A673 (cell line): ENCODE measurements at places on chromosomes 13 and 19. TPM values are rescaled to one million over a fixed set of nuclear protein-coding genes. Genes with fewer than 3 reads are reported as not detected.

- DNase-seq: no peak
These were observed 5.9 kb downstream of the WIZ start for GRCh38 chr19:15443838-15444237.

- no peak for DNase-seq
These were observed 52.5 kb downstream of the FLT3 start for GRCh38 chr13:28047757-28048388.

- no peak for DNase-seq
These were observed 169.9 kb downstream of the DCT start for GRCh38 chr13:94309576-94309975.

- DNase-seq: no peak
These were observed 141.9 kb downstream of the SUCLA2 start for GRCh38 chr13:47859165-47859564.

DNA sequence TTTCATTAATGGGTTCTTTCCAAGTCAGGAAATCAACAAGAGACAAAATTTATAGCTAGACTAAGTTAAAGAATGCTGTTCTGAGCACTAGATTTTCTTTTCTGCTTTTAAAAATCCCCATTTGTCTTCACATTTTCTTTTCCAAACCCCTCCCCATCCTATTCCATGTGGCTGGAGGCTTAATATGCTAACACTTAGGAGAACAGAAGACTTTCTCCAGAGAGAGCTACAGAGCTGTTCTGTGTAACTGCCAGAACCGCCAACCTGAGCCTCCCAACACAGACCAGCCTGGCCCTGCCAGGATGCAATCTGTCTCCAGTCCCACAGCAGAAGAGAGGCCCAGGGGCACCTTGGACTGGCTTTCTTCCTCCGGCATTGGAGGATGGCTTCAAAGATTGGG is 264.1 kb downstream of the NDFIP2 start:
- no peak for DNase-seq

NECTIN2 gene
- total RNA-seq: 76.7 and 83.6 TPM in 2 replicates

IZUMO4 gene
- total RNA-seq: 1.6 and 2.5 TPM in 2 replicates

DCLK1 gene
- total RNA-seq: 11.2 and 15.7 TPM in 2 replicates
